ENCODE measurements at places on chromosomes 5 and 9.
A peak's percentile ranks its signal among the peaks of the same experiment; 100 is the strongest.

DNA sequence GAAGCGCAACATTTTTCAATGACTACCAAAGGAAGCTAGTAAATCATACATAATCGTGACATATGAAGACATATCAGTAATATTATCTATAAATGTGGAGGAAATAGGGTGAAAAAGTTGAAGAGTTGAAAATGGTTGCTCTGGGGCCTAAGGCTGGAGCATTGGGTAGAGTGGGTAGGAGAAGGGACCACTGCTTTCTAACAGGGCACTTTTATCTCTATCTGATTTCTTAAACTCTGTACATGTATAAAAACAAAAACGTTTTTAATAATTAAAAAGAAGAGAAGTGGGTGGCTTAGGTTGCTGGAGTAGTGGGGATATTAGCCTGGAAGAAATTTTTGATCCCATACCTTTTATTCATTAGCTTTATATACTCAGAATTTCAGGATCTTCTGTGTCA lies 44.2 kb upstream of the ITGA1 start:
- no peak for DNase-seq

DNA sequence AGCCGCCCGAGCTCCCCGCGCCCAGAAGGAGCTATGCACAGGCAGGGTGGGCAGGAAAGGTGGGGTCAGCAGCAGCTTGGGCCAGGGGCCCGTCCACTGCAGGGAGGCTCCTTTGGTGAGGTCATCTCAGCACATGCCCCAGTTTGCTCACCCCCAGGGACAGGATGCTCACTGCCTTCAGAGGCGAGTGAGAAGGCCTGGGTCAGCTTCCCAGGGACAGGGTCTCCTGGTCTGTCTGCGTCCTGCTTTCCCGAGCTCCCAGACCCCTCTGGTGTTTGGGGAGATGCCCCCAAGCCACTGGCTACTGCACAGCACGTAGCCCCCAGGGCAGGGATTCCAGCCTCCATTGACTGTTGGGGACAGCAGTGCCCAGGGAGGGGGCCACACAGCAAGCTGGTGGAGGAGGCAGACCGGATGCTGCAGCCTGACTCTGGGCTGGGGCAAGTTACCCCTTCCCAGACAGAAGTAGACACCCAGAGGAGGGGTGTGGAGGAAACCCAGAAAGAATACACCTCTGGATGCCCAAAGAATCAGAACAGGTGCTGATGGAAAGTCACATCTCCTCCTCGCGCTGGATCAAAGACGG lies 581 bp upstream of the SARDH start:
- no peak for DNase-seq

GRCh38 chr9:33414889-33415500 lies 12.6 kb upstream of the AQP7 start:
- no peak for DNase-seq

GRCh38 chr5:57986761-57987341 lies 473.0 kb downstream of the PLK2 start:
- DNase-seq: peak; percentile 0

- DNase-seq: no peak
These were observed 281.3 kb upstream of the IRX4 start for GRCh38 chr5:2163940-2164490.

DNA sequence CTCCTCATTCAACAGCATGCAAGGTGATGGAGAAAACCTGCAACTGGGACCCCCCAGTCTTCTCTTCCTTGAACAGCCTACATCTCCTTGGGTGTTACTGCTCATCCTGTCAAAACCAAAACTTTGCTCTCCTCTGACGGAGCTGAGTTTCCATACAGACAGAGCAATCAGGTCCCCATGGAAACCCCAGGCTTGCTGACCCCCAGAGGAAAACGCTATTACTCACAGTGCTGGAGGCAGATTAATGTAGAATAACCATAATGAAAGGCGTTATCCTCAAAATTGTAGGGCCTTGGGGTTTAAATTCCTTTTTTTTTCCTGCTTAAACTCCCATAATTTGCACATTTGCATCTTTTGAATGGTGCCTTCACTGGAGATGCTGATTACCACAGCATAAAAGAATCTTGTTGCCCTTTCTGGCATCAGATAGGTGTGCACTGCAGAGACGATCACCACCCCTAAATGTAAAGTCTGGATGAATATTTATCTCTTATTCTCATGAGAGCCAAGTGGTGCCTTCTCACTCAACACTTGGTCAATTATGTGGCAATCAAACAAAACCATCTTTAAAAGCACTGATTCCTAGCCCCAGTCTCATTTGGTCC lies 126.3 kb downstream of the MSX2 start:
- DNase-seq: no peak

- no peak for DNase-seq
These were observed 75.3 kb downstream of the MED27 start for GRCh38 chr9:132004323-132004722.

DNA sequence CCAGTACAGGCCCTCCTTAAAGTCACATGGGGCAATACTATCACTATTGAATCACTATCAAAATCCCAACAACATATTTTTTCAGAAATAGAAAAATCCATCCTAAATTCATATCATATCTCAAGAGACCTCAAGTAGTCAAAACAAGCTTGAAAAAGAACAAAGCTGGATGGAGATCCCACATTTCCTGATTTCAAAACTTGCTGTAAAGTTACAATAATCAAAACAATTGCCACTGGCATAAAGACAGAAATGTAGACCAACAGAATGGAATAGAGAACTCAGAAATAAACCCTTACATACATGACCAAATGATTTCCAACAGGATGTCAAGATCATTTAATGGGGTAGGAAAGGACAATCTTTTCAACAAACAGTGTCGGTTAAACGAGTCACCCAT lies 41.3 kb upstream of the CDKN2AIPNL start:
- no peak for DNase-seq

DNA sequence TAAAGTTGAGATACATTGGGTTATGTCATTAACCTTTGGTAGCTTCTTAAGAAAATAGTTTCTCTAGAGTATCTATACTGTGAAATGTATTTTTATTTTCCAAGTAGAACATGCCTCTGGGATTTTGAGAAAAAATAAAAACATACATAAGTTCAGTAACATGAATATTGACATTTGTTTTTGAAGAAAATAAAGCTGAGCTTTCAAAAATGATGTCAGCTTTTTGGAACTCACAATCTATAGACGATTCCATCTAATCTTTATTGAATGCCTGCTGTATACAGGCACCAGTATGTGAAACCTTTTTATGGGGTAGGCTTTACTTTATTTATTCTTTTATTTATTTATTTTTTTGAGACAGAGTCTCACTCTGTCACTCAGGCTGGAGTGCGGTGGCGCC lies 175.9 kb upstream of the NFIL3 start:
- DNase-seq: no peak

DNA sequence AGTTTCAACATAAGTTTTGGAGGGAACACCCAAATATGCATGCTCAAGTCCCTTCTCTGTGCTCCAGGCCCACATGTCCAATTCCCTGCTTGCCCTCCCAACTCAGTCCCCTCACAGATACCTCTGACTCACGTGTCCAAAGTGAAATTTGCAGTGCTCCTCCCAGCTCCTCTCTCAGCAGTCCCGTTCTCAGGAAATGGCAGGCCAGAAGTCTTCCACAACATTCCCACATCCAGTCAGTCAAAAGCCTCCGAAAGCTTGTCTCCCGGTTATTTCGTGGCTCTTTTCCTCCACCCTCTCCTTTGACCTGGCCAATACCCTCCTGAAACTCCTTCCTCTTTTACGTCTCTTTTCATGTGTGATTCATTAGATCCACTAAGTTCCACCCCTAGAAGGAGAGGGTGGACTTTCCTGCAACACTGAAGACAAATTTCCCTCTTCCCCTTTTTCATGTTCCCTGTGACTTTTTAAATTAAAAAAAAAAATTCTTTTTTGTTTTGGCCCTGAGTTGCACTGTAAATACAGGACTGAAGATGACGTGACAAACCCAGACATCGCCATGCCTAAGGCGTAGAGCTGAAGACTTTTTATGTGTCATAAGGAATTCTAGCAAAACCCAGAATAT lies 12.8 kb upstream of the MGAT1 start:
- no peak for DNase-seq

- DNase-seq: no peak
These were observed 27.8 kb downstream of the RECK start for GRCh38 chr9:36064448-36065037.

- DNase-seq: no peak
These were observed 174.7 kb downstream of the GAS1 start for GRCh38 chr9:86772635-86772993.

GRCh38 chr5:62695274-62695673 lies 116.7 kb downstream of the LRRC70 start:
- no peak for DNase-seq

- no peak for DNase-seq
These were observed 65.5 kb upstream of the PCSK5 start for GRCh38 chr9:75824816-75825568.

GRCh38 chr5:166772770-166773169 lies 1518.7 kb upstream of the WWC1 start:
- DNase-seq: no peak

DNA sequence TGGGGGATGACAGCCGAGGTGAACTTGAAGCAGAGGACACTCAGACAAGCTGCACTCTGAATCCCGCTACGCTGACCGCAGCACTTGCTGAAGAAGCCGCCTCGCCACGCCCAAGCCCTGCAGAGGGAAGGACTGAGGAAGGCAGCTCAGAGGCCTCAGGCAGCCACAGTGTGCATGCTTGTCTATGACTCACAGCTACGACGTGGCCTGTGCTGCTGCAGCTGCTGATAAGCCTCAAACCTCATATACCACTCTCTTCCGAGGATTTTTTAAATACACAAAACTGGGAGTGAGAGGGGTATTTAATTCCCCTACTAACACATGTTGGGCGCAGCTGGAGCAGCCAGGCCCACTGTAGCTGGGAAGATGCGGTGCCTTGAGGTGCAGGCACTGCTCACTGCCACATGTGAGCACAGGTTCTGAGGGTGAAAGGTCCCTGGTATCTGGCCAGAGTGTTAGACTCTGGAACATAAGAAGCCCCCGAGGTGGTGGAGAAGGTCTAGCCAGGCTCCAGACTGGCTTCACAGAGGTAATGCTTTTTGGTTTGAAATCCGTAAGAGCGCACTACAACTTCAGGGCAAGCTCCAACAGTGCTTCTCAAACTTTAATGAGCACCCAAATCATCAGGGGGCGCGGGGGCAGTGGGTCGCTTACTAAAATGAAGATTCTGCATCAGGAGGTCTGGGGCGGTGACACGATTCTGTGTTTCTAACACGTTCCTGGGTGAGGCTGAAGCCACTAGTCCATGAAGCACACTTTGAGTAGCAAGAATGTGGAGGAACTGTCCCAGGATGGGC lies 196.8 kb downstream of the AUH start:
- no peak for DNase-seq

GRCh38 chr5:109877670-109878045 lies 187.9 kb downstream of the MAN2A1 start:
- peak; percentile 5 for DNase-seq

DNA sequence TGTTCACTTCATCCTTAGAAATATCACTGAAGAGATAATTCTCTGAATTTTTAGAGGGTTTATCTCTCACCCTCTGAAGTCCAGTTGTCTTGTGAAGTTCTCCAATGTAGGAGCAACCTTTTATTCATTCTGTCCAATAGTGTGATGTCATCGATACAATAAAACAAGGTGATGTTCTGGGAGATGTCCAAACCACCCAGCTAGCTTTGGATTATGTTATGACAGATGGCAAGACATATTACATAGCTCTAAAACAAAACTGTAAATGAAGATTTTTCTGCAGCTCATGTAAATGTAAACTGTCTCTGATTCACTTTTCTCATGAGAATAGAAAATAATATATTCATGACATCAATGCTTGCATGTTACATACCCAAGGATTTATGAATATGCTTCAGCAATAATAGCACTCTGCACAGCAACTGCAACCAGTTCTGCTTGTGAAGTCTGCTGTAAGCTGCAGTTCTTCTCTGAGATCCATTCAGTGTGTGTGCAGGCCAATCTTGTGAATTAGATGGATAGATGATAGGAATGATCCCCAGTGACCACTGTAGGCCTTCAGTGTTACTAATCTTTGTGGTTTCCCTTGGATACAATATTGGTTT lies 172.6 kb upstream of the CDH12 start:
- DNase-seq: no peak

DNA sequence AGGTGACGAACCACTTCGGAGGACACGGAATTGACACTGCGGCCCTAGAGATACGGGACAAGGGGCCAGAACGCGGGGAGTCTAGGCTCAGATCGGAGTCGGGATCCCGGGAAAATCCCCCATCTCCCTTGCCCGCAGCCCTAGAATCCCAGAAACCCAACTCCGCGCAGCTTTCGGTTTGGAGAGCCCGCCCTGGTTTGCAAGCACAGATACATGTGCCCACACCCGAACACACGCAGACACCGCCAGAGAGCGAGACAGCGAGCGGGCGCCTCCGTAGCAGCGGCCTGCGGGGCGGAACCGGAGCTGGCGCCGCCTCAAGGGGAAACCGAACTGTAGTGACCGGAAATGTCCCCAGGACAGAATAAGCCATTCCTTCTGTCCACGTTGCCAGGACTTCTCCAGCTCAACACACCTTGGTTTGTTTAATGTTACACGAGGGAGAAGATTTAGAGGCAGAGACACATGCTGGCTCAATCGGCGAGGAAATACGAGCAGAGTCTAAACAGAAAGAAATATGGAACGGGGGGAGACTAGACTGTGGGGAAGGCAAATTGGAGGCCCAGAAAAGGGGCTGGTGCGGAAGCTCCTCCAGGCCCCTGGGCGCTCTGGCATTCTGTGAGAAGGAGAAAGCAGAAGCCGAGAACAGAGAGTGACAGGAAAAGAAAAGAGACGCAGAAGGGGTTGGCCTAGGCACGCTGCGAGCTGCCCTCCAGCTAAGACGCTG lies 2.9 kb upstream of the PAX5 start:
- no peak for DNase-seq

DNA sequence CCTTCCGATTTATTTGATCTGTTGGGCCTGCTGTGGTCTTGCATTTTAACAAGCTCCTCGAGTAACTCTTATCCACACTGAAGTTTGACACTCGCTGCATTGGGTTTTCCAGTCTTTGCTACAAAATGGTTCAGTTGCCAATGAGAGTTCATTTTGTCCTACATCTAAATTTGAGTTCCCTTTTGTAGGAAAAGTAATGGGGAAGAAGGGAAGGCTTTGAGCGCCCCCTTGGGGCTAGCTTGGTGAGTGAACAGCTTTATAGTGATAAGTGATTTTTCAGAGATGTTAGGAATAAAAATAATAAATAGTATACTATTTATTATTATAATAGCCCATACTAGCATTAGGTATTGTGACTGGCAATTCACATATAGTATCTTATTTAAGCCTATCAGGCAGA lies 89.9 kb upstream of the GNAQ start:
- peak; percentile 67 for DNase-seq

DNA sequence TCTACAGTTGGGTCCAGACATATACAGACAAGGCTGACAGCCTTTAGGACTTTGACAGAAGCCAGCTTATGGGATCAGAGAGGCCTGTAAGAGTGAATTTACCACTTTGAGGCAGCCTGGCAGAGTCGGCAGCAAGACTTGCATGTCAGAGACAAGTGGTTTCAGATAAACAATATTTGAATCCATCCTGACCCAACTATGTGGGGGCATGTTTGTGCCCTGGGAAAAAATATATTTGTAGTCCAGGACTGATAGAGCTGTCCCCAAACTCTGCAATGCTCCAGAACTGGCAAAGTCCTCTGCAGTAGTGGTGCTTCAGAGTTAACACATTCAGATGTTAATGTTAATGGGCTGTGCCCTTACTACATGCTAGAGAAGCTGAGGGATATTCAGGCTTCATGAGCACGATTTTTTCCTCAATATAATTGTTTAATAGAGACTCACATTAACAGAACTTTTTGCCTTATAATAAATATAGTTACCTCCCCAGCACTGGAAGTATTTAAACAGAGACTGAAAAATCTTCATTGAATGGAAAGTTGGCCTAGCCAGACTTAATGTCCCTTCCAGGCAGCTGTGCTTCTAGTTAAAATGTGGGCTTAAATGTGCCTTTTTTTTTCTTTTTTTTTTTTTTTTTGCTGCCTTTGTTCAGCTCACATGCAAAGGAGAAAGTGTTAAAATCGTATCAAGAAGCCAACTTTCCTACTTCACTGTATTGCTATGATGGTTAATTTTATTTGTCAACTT lies 42.9 kb downstream of the FEM1C start:
- no peak for DNase-seq

All from NCI-H82 (cell line).